ENCODE measurements at places on chromosomes 4 and X. TPM values are rescaled to one million over a fixed set of nuclear protein-coding genes. Genes with fewer than 3 reads are reported as not detected.

GRCh38 chrX:5388087-5388486, 840.6 kb downstream of the NLGN4X start:
- no peaks in the 10 kb centered on the region for H3K27me3 ChIP-seq
- H3K27ac ChIP-seq, result no peak overlapping the region
- H3K36me3 ChIP-seq, result no peaks in the 10 kb centered on the region
- H3K4me3 ChIP-seq, result no peak overlapping the region
- DNase-seq, result no peak

DNA sequence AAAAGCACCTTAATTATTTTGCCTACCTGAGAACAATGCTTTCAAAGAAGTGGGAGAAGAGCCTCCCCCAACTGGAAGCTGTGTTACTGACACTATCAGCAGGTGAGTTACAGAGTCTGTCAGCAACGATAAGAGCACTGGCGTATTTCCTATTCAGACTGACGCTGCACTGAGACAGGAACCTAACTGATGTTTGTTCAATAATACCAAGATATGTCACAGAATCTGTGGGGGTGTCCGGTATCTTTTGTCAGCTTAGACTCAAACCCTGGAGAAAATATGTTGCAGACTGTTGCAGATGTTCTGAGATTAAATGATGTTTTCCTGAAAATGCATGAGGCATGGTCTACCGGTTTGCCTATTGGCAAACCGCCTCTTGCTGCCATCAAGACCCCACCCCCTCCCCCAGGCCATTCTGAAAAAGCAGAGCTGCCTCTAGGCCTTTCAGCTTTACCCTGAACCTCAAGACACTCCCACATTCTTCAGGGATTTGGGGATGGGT, 115.2 kb upstream of the KIT start:
- H3K36me3 ChIP-seq, result no peaks in the 10 kb centered on the region
- H3K4me1 ChIP-seq, result peaks cover 43% of the 10 kb centered on the region
- H3K4me3 ChIP-seq, result no peak overlapping the region
- peak overlapping the region; percentile 2 for H3K27ac ChIP-seq
- no peak for DNase-seq

The PPP4R3C gene
- total RNA-seq, result not detected

GRCh38 chr4:117068120-117068519, 17.3 kb downstream of the TRAM1L1 start:
- H3K4me3 ChIP-seq, result no peak overlapping the region
- H3K27ac ChIP-seq, result no peak overlapping the region
- H3K4me1 ChIP-seq, result no peaks in the 10 kb centered on the region

The KLB gene
- not detected for total RNA-seq

DNA sequence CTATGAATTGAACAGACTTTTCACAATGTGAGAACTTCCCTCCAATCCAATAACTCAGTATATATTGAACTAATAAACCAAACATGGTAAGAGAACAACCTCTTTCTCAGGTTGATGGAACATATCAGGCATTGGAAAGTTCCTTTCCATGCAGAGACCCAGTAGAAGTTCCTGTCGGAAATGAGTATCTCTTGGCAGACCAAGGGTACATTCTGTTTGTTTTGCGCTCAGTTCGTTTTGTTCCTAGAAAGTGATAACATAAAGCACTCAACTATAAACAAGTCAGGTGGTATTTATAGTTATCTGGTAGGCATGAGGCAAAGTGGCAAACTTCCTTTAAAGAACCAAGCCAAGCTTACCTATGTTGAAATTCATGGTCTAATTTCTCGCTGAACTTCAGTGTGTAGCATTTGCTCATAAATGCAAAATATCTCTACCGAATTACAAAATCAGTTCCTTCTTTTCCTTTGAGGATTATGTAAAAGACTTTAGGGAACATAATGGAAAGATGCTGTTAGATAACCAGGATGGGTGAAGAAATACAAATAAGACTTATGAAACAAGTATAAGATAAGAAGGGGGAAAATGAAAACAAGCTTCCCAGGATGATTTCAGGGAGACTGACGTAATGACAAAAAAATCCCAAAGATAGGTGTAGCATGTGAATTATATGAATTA, 120.3 kb downstream of the ARHGAP24 start:
- H3K27me3 ChIP-seq, result peaks cover 31% of the 10 kb centered on the region
- no peaks in the 10 kb centered on the region for H3K36me3 ChIP-seq
- H3K27ac ChIP-seq, result no peak overlapping the region
- no peak for DNase-seq

The PPEF2 gene
- total RNA-seq, result not detected

The PDGFRA gene
- total RNA-seq, result 214 TPM

GRCh38 chrX:149807747-149808458, 26.2 kb downstream of the MAGEA9 start:
- H3K4me1 ChIP-seq, result no peaks in the 10 kb centered on the region
- H3K36me3 ChIP-seq, result no peaks in the 10 kb centered on the region
- no peaks in the 10 kb centered on the region for H3K27me3 ChIP-seq
- DNase-seq, result no peak
- no peak overlapping the region for H3K4me3 ChIP-seq
- no peak overlapping the region for H3K27ac ChIP-seq

DNA sequence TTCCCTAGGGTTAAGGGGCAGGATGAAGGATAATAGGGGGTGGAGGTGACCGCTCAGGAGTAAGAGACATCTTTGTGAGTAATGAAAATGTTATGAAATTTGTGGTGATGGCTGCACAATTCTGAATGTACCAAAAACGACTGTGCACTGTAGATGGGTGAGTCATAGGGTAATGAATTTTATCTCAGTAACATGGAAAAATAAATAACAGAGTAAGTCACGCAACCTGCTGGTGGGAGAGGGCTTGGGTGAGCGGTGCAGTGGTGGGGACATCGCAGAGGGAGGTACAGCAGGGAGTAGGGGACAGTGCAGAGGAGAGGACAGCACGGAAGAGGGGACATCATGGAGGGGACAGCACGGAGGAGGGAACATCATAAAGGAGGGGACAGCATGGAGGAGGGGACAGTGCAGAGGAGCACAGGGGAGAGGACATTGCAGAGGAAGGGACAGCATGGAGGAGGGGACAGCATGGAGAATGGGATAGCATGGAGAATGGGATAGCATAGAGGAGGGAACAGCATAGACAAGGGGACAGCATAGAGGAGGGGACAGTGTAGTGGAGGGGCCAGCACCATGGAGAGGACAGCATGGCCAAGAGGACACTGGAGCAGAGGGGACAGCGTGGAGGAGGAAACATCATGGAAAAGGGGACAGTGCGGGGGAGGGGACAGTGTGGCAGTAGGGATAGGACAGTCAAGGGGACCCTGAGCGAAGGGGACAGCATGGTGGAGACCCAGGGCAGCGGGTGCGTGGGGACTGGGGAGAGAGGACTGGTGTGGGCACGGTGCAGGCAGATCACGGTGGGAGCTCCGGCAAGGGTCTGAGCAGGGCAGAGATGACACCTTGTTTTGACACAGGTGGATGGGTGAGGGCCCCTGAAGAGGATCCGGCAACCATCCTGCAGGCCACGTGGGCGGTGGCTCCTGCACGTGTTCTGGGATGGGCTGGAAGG, 68.5 kb upstream of the MXD4 start:
- no peak overlapping the region for H3K4me3 ChIP-seq
- H3K27me3 ChIP-seq, result no peaks in the 10 kb centered on the region
- peak overlapping the region; percentile 61 for H3K27ac ChIP-seq
- peaks cover 27% of the 10 kb centered on the region for H3K4me1 ChIP-seq

The NIPAL1 gene
- 0.42 TPM for total RNA-seq

DNA sequence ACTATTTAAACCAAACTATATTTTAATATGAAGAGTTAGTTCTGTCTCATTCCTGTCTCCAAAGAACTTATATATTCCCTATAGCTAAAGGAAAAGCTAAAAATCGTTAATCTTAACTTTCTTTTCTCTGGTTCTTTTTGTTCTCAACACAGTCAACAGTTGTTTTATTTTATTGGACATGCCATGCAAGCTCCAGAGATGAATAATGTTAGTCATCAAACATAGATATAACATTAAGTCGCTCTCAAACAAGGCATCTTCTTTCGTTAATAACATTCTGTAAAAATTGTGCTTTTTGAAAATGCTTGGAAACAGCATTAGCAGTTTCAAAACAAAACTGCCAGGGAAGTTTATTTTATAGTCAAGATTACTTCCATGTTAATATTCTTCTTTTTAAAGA, 117.9 kb upstream of the GPM6A start:
- peaks cover 3% of the 10 kb centered on the region for H3K27me3 ChIP-seq
- H3K4me3 ChIP-seq, result no peak overlapping the region

The GPR34 gene
- not detected for total RNA-seq

The TLR10 gene
- not detected for total RNA-seq

The SPON2 gene
- total RNA-seq, result 149 TPM

DNA sequence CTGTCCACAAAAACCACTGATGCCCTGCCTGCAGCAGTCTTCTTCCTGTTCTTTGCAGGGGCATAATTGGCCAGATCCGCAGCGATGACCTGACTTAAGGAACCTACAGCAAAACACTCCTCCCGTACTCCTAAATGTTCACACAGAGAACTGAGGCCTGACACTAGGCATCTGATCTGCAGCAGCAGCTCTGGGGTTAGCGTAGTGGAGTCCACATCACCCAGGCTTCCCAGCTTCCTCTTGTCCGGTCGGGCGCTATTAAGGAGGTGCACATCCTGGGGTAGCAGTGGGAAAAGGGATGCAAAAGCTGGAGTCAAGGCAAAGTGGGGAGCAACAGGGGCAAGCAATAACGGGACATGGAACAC, 758 bp downstream of the SCFD2 start:
- H3K27me3 ChIP-seq, result peaks cover 25% of the 10 kb centered on the region
- peaks cover 3% of the 10 kb centered on the region for H3K36me3 ChIP-seq
- H3K27ac ChIP-seq, result peak overlapping the region; percentile 45
- peak overlapping the region; percentile 93 for H3K4me3 ChIP-seq

- no peaks in the 10 kb centered on the region for H3K36me3 ChIP-seq
- H3K4me3 ChIP-seq, result no peak overlapping the region
- H3K27me3 ChIP-seq, result peaks cover 3% of the 10 kb centered on the region
- no peak overlapping the region for H3K27ac ChIP-seq
These were observed 5.8 kb upstream of the CLNK start for GRCh38 chr4:10690185-10690907.

The STK26 gene
- total RNA-seq, result 13.9 TPM

The CENPC gene
- 15.8 TPM for total RNA-seq

- H3K27ac ChIP-seq, result peak overlapping the region; percentile 81
- no peaks in the 10 kb centered on the region for H3K27me3 ChIP-seq
- DNase-seq, result no peak
- H3K4me1 ChIP-seq, result peaks cover 8% of the 10 kb centered on the region
- H3K4me3 ChIP-seq, result no peak overlapping the region
These were observed 65.6 kb downstream of the RAB40A start for GRCh38 chrX:103453655-103454054.

The KCND1 gene
- total RNA-seq, result 1.4 TPM

The NUP54 gene
- total RNA-seq, result 37.8 TPM

DNA sequence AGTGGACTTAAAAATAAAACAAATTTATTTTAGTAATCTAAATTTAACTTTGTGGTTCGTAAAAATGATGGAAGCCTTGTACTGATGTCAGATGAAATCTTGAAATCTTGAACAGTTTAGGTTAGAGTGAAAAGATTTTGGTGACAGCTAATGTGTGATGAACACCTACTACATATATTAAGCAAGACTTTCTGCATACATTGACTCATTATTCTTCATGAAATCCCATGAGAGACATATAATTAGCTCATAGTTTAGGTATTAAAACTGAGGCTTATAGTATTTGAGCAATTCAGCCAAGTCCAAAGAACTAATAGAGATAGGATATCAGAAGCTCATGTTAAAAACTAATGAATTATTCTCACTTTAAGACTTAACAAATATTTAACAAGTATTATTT, 66.9 kb upstream of the PCDH7 start:
- no peaks in the 10 kb centered on the region for H3K4me1 ChIP-seq
- H3K27ac ChIP-seq, result no peak overlapping the region
- no peak overlapping the region for H3K4me3 ChIP-seq

GRCh38 chr4:59180161-59180560, 2020.0 kb upstream of the ADGRL3 start:
- no peaks in the 10 kb centered on the region for H3K36me3 ChIP-seq
- no peaks in the 10 kb centered on the region for H3K27me3 ChIP-seq
- H3K4me3 ChIP-seq, result no peak overlapping the region
- no peaks in the 10 kb centered on the region for H3K4me1 ChIP-seq

Data from osteocyte (in vitro differentiated cells).